Inflammatory macrophage treated with lipopolysaccharide for 4 hours (primary cell): ENCODE measurements at places on chromosomes 2 and 18.
A peak's percentile ranks its signal among the peaks of the same experiment; 100 is the strongest.

GRCh38 chr2:191839918-191840804 is 6.7 kb downstream of the CAVIN2 start:
- DNase-seq, result no peak

GRCh38 chr2:199772035-199772976 is 78.7 kb downstream of the FTCDNL1 start:
- DNase-seq, result peak; percentile 85

- peak; percentile 96 for DNase-seq
These were observed at the start of gene SEC11C for GRCh38 chr18:59139615-59140301. SEC11C (plus strand) TSS chr18:59139884; CDS start chr18:59139949, 65 bp downstream.

DNA sequence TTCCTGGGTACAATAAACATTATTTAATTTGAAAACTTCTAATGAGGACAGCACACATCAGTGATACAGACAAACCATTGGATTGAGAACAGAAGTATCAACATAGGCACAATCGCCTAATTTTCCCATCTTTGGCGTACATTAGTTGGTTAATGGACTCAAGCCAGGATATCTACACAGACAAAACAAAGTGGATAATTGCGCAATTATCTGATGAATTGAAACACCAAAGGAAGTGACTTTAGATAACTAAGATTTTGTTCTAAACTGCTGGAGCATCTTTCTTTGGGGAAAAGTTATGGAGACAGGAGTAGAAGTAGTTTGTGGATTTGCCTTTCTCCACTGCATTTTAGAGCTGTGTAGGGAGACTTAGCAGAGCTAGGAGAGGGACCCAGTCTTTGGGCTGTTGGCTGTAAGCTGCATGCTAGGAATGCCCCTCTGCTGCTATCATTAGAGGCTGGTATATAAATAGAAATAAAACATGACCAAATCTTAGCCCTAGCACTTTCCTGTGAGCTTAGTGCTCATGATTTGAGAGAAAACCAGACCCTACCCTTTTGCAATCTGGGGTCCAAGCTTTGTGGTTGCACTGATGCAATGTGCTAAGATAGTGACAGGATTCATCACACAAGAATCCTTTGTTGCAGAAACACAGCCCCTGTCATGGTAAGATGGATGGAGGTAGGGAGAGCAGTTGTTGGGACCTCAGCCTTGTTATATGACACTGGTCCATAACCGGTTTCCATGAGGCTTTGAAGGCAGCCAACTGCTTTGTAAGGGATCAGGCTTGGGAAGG is 264.5 kb upstream of the PIK3C3 start:
- DNase-seq, result no peak

DNA sequence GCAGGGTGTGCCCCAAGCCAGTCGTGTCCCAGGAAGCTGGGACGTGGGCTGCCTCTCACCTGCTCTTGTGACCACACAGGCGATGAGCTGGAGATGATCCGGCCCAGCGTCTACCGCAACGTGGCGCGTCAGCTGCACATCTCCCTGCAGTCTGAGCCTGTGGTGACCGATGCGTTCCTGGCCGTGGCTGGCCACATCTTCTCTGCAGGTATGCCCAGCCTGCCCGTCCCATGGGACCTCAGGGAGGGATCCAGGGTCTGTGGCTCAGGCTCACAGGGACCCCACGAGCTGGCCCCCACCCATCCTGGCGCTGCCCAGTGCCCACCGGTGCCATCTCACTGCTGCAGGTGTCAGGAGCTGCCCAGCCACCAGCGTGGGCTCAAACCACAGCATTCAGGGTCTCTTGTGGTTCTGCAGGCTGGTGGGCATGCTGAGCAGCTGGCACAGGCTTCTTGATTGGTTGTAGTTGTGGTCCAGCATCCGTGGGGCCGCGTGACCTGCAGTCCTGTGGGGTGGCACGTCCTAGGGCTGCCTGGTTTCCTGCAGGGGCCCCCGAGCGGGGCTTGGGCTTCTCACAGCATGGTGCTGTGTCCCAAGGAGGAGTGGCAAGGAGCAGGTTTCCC is 3.8 kb downstream of the BOK start:
- DNase-seq, result no peak

- no peak for DNase-seq
These were observed 55.4 kb upstream of the NCOA1 start for GRCh38 chr2:24435391-24436316.

DNA sequence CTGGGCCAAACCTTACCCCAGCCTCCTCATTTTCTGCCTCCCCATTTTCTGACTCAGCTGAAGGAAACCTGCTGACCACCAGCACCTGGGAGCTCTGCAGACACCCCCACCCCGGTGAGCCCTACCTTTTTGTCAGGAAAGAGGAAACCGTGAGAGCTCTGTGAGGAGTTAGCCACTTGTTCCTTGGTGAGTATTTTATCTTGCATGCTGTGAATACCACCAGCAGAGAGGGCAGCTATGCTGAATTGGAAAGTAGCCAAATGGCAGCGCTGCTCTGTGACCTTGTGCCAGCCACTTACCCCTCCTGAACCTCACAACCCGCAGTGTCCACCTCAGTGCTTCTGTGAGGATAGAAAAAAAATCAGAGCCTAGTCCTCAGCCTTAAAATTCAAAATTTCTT is 2.5 kb downstream of the MPPE1 start:
- no peak for DNase-seq

DNA sequence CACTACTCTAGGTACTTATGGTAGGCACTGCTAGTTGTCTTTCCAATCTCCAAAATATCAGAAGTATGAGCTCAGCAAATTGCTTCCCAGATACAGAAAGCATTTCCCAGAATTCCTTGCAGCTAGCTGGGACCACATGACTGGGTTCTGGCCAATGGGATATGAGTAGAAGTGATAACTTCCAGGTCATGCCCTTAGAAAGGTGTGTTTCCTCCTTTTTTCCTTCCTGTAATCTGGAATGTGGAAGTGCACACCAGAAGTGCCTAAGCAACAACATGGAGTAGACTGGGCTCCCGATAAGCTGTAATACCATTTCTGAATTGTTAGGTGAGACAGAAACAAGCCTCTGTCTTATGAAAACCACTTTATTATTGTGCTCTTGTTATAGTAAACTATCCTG is 279.8 kb downstream of the ZNF385B start:
- DNase-seq, result no peak

GRCh38 chr2:45640576-45640975 is 10.9 kb upstream of the PRKCE start:
- DNase-seq, result no peak

DNA sequence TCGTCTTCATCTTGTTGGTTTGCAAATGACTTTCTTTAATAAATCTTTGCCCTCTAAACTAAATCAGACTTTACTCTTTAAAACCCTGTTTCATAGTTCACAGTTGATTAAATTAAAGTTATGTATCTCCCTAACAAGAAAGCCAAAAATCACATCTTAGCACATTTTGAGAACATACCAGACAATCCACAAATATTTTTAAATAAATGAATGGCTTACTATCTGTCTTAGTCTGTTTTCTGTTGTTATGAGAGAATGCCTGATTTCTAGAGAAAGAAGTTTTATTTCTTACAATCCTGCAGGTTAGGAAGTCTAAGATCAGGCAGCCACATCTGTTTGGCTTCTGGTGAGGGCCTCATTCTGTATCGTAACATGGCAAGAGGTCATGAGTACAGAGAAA is 1090.2 kb upstream of the PIK3C3 start:
- DNase-seq, result no peak

GRCh38 chr2:24616616-24617015 is 125.6 kb downstream of the NCOA1 start:
- DNase-seq, result no peak

- DNase-seq, result no peak
These were observed 241.0 kb downstream of the FSIP2 start for GRCh38 chr2:185979546-185980071.

DNA sequence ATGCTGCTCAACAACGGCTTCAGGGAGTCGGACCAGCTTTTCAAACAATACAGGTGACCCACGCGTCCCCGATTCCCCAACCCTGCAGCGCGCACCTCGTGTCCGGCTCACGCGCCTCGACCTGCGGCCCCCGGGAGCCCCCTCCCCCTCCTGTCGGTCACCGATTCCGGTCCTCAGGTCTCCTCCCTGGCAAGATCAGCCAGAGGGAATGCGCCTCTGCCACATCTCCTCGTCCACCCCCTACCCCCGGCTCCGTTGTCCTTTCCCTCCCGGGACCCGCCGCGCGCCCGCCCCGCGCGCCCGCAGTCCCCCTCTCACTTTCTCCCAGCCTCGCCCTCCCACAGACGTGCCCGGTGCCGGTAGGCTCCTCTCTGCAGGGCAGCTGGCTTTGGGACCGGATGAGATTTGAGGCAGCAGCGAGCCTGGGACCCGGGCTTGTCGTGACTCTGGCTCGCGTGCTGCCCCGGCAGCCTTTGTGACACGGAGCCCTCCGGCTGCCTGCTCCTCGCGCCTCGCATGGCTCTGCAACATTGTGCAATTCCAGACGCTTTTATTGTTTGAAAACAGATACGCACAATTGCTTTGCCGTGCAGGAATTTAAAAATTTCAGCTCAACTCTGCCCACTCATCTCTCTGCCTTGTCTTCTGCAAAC is 558 bp downstream of the TTC39C start:
- DNase-seq, result peak; percentile 72
